ENCODE measurements at places on chromosomes 3 and 15.

- DNase-seq: peak; percentile 24
Observed at GRCh38 chr3:67648229-67648628, 6.2 kb downstream of the SUCLG2 start.

GRCh38 chr3:186217820-186218164, 108.9 kb upstream of the ETV5 start:
- no peak for DNase-seq

DNA sequence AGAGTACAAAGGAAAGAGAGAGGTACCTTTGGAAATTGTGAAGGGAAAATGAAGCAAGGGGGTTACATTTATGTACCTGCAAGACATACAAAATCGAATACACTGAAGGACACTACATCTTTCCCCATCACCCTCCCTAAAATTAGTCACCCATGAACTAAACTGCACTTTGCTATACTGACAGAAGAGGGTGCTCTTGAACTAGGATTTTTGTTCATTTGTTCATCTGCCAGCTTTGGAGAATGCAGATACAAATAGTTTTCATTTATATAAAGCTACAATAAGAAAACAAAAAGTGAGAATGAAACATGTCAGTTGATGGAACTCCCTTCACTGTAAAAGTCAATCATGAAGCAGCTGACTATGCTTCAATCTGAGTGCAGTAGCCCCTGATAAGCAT, 55.7 kb downstream of the PCCB start:
- DNase-seq: no peak

GRCh38 chr15:79987569-79987955, 16.6 kb upstream of the BCL2A1 start:
- no peak for DNase-seq

DNA sequence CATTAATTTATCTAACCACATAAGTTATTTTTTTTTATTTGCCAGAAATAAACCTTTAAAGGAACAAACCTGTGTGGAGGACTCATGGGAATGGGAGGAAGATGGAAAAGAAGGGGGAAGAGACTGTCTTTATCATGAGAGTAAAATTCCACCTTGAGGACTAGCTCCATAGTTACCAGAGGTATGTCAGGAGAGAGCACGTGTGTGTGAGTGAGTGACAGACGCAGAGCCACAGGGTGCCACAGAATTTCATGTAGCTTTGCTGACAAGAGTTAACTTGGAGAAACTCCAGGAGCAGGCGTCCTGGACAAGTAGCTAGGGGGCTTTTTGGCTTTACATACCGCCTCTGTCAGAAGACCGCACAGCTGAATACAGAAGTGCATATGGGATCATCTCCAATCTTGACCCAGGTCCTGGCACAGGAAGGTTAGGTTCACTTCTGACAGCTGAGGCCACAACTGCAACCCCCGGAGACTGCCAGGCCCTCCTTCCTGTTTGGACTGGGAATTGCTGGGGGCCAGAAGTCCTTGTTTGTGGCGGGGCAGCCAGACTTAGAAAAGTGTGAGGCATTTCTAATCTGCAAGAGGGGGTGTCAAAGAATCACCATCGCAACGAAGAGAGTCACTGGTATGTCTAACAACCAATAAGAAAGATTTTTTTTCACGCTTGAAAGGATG, 197.8 kb upstream of the TPM1 start:
- DNase-seq: no peak

- DNase-seq: peak; percentile 50
Observed at GRCh38 chr15:56732135-56732885, 999 bp downstream of the ZNF280D start.

- no peak for DNase-seq
Observed at GRCh38 chr3:190220362-190220761, 99.7 kb upstream of the P3H2 start.

- DNase-seq: no peak
Observed at GRCh38 chr15:99966815-99967214, 233.6 kb upstream of the LYSMD4 start.

GRCh38 chr3:100231668-100232067, 29.1 kb upstream of the TBC1D23 start:
- no peak for DNase-seq

- no peak for DNase-seq
Observed at GRCh38 chr3:120218981-120219380, 66.0 kb downstream of the GPR156 start.

DNA sequence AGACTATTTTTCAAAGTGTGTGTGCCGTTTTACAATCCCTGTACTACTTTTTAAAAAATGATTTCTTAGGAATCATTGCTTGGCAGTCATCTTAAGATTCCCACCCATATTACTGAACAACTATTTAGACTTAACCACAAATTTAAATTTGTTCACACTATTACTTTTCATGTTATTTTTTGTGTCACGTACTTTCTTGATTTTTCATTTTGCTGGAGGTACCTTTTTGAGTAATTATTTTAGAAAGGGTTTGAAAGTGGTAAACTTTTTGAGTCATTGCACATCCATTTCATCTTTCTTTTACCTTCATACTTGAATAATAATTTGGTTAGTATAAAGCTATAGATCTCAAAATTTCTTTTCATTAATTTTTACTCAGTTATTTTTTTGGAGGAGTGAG, 16.9 kb downstream of the CMTM8 start:
- no peak for DNase-seq

DNA sequence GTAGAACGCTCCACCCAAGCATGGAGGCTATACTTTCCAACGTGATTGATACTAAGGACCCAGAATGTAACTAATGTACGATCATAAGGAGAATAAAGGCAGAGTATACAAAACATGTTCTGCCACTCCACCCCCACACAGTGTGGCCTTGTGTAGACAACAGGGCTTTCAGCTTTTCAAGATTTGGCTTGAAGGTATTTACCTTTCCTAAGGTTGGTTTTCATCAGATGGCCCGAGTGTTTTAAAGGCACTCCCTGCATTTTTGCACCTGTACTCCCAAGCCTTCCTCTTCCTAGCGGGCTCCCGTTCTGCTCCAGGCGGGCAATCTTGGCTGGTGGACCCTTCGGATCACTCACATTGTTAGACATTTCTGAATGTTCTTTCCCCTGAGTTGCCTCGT, 4.6 kb downstream of the SATB1 start:
- no peak for DNase-seq

GRCh38 chr3:32865383-32865782, 47.6 kb downstream of the TRIM71 start:
- DNase-seq: peak; percentile 34

DNA sequence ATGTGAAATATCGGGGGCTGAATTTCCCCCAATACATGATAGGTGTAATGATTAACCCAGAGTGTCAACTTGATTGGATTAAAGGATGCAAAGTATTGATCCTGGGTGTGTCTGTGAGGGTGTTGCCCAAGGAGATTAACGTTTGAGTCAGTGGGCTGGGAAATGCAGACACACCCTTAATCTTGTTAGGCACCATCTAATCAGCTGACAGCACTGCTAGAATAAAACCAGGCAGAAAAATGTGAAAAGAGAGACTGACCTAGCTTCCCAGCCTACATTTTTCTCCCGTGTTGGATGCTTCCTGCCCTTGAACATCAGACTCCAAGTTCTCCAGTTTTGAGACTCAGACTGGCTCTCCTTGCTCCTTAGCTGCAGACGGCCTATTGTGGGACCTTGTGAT, 247.8 kb downstream of the OTOL1 start:
- DNase-seq: no peak

- DNase-seq: peak; percentile 85
Observed at GRCh38 chr3:169764312-169764881, 463 bp downstream of the TERC start.

DNA sequence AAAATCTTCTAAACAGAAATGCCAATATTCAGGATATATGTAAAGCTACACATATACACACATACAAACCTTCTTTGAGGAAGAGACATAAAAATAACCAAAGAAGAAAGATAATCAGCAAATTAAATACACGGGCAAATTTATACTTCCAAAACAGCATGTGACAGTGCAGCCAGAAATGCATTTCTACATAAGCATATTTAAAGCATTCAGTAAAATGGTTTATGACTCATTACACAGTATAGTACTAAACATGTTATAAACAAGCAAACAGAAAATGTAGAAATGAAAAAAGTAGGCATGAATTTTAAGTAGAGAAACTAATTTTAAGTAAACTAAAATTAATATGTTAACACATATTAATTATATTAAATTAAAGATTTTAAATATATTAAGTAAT, 1717.2 kb downstream of the OTOL1 start:
- no peak for DNase-seq

GRCh38 chr3:111727843-111728565, 131.1 kb upstream of the PHLDB2 start:
- DNase-seq: no peak

DNA sequence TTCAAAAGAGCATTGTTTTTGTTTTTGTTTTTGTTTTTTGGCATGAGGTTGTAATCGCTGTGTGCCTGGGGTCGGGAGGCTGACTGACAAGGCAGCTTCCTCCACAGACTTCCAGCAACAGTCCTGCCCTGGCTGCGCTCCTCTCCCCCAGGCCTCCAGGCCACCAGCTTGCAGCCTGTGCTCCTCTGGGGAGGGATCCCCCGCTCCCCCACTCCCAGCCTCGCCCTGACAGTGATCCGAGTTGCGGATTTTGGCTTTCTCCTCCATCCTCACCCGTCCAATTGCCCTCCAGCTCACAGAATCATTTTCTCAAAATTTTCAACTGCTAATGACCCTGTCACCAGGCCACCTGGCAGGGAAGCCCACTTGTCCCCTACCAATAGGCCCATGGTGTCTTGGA, 36.5 kb upstream of the PCSK6 start:
- no peak for DNase-seq

- no peak for DNase-seq
Observed at GRCh38 chr3:41164777-41165176, 34.5 kb upstream of the CTNNB1 start.

DNA sequence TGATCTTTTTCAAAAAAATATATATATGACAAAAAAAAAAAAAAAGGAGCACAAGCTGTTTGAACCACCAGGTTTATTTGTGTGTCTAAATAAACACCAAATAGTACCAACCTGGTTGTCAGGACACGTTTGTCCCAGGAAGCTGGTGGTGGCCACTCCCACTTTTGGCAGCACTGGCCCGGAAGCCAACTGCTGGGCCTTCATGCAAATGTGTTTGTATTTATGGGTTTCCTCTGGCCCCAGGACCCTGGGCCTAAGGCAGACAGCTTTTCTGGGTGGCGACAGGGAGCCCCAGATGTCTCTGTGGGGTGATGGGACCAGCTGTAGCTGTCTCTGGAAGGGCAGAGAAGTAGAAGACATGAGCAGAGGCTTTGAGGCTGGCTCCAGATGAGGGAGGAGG, 31.6 kb downstream of the PRKCD start:
- DNase-seq: no peak

DNA sequence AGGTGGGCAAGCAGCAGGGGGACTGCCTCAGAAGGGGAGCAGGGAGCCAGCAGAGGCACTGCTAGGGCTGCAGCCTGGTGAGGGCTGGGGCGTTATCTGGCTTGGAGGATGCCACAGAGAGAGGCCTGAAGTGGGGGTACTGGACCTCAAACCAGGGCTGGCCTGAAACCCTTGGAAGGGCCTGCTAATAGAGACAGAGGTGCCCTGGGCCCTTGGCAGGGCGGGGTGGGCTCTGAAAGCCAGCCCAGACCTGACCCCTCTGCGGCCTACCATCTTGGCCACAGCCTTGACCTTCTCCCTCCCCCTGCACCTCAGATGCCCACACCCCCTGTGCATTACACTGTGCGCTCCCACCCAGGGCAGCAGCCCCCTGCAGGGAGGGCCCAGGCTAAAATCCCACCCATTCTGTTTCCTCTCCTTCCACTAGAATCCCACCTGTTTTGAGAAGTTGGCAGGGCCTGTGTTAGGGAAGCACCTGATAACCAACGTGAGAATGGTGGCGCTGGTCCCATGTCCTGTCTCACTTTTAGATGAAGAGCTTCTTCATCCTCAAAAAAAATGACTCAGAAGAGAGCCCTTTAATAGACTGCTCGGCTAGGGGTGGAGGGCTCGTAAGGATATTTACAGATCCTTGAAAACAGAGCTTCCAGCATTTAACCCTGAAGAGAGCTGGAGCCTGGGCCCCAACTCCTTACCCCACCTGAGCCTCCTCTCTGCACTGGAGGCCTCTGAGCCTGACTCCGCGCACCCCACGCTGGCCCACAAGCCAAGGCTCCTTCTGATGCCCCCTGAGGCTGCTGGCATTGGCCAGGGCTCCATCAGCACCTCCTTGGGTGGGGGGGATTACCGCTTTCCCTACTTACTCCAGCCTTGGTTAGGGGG, 29.8 kb downstream of the LOXL1 start:
- DNase-seq: no peak

DNA sequence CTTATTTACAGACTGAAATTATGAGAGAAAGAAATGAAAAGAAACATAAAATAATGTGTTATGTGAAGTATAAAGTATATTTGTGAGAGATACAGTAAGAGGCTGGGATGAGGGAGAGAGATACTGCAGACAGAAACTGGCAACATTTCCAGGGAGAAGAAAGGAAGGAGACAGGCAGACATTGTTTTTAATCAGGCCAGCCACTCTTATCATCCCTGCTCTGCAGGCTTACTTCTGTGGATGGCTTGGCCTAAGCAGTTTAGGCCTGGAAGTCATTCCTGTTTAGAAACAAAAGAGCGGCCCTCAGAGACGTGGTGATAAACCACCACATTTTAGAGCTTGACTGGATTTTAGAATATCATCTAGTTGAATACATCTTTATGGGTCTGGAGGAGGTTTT, 12.4 kb downstream of the PCCB start:
- DNase-seq: no peak

DNA sequence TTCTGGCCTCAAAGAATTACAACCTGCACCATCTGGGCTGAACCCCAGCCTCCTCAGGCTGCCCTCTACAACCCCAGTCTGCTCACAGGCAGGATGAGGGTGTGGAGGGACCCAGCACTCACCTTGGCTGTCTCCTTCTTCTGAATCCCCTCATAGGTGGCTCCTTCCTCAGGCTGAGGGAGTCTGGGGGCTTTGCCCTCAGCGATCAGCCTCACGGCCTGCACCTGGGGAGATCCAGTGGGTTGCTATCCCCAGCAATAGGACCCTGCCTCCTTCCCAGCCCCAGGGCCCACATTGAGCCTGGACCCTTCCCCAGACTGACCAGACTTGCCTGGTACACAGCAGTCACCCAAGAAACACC, 25.1 kb downstream of the ALDH1L1 start:
- no peak for DNase-seq

- peak; percentile 25 for DNase-seq
Observed at GRCh38 chr15:63968122-63968524, 78.2 kb downstream of the DAPK2 start.

DNA sequence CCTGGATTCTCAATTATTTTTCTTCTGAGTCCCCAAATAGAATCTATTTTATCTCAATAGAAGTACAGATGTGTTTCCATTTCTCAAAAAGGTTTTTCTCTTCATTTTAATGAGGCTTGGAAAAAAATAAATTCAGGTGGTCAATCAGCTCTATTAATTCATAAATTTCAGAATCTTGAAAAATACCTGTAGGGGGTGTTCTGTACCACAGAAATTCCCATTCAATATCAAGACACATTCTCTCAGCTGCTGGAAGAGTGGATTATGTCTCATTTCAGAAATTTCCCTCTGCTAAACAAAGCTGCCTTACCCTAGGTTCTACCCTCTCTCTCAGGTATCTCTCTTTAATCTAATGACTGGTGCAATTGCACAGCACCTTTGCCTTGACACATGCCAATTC, 1121.2 kb downstream of the SI start:
- DNase-seq: no peak
